Cerebellum (tissue), 4 donors: ENCODE measurements at places on chromosomes 7 and 10.
A peak's percentile ranks its signal among the peaks of the same experiment; 100 is the strongest.

- peak; percentile 52 for DNase-seq
These were observed 740.5 kb downstream of the REEP3 start for GRCh38 chr10:64261676-64262075.

GRCh38 chr7:76220185-76221057 is 18.7 kb downstream of the SRRM3 start:
- no peak for DNase-seq

DNA sequence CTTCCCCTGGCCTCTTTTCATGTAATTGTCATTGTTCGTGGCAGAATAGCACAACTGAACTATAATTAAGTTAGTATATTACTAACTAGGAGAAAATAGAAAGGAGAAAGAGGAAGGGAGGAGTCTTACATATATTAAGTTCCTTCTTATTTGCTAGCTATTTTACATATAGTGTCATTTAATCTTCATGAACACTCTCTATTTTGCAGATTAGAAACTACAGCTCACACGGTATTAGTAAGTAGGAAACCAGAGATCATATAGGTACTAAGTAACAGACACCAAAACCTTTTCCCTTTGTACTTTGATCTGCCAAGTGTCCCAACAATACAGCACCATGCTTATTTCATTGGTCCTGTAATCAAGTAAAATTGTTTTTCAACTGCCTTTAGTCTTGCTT is 202.4 kb upstream of the HPS1 start:
- no peak for DNase-seq

- no peak for DNase-seq
These were observed 162.6 kb downstream of the PPP1R3A start for GRCh38 chr7:113756250-113756649.

DNA sequence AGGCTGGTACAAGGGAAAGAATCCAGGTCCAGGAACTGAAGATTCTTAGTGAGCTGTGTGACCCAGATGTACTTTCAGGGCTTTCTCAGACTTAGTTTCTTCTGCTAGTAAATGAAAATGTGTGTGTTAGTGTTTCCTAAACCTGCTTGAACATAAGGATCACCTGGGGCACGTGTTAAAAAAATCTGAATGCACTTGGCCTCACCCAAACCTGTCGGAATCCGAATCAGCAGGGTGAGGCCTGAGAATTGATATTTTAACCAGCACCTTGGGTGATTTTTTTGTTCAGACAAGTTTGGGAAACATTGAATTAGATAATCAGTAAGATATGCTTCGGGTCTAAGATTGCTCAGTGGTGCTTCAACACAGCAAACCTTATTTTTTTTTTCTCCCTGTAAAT is 59.7 kb downstream of the ZNF365 start:
- DNase-seq = no peak

- no peak for DNase-seq
These were observed 595.6 kb upstream of the NRP1 start for GRCh38 chr10:33930079-33930478.

GRCh38 chr10:62079885-62080559 is 178.5 kb downstream of the ARID5B start:
- DNase-seq = no peak

GRCh38 chr7:134948736-134949135 is 37.6 kb upstream of the AGBL3 start:
- DNase-seq = no peak

GRCh38 chr7:53437336-53437735 is 401.9 kb downstream of the POM121L12 start:
- no peak for DNase-seq

DNA sequence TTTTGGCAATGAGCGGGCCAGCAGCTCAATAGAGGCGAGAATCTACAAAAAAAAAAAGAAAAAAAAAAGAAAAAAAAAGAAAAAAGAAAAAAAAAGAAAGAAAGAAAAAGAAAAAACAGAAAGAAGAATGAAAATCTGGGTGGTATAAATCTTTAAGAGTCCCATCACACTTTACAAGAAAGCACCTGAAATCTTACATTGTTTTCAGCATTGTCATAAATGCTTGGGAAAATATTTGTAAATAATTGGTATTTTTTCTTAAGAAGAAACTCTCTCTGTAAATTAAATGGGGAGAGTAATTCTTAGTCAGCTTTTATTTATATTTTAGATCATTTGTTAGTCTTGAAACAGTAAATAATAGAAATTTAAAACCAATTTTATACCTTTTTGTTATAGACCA is 38.2 kb downstream of the NDUFB2 start:
- DNase-seq = no peak

- no peak for DNase-seq
These were observed 7.3 kb downstream of the YKT6 start for GRCh38 chr7:44208085-44208484.

GRCh38 chr7:47734287-47734948 is 152.5 kb upstream of the TNS3 start:
- no peak for DNase-seq

- no peak for DNase-seq
These were observed 1007.8 kb downstream of the REEP3 start for GRCh38 chr10:64529003-64529350.

DNA sequence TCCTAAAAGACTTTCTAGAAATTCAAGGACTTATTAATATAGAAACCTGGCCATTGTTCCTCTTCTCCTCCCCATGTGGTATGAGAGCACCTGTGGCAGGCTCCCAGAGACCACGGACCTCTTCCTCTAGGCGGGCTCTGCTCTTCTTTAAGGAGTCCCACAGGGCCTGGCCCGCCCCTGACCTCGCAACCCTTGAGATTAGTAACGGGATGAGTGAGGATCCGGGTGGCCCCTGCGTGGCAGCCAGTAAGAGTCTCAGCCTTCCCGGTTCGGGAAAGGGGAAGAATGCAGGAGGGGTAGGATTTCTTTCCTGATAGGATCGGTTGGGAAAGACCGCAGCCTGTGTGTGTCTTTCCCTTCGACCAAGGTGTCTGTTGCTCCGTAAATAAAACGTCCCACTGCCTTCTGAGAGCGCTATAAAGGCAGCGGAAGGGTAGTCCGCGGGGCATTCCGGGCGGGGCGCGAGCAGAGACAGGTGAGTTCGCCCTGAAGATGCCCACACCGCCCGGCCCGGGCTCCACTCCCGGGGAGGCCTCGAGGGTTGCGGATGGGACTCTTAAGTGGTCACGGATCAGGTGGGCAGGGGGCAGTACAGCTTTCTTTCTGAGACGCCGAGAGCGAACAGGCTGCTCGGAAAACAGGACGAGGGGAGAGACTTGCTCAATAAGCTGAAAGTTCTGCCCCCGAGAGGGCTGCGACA is at the start of gene SLC26A4:
Gene SLC26A4, plus strand, starts transcription at position 448 of the 700 bp plus-strand sequence. CDS start 814 bp downstream, outside the sequence.
- no peak for DNase-seq

DNA sequence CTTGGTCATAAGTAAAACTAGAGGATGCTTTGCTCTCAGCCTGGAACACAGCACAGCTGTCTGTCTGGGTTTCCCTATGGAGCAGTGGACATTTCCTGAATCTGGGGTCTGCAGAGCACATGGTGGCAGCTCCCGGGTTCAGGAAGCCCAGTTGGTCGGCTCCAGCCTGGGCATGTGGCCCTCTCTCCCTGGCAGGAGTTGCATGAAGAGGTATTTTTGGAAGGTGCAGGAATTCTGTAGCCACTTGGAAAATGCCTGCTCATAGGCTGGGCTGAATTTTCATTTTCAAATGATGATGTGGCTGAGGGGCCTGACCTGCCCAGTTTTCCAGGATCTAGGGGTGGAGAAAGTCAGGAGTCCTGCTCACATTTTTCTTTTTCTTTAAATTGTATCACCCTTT is 6.7 kb upstream of the TPST1 start:
- DNase-seq = peak; percentile 72

DNA sequence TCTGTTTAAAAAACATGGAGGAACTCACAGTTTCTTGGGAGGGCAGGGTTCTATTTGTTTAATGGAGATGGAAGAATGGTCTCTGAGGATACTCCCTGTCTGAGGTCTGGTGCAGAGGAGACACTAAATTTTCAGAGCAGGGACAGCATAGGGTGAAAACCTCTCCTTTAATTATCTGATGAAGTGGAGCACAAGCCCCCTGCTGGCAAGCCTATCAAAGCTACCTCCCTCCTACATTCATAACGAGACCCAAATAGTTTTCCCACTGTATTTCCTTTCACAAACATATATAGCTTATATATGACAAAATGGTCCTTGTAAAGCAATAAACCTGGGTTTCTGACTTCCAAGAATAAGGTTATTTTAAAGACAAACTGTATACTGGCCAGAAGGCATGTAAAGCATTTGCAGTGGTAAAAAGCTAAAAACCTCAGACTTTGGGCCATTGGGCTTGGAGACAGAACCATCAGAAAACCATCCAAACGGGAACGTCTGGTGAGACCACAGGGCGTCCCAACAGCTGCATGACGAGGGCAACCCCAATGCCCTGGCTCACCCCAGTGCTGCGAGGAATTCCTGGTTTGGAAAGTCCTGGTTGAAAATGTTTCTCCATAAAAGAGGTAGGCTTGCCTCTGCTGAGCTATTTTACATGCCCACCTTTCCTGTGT is 201.3 kb downstream of the FANK1 start:
- DNase-seq = no peak

DNA sequence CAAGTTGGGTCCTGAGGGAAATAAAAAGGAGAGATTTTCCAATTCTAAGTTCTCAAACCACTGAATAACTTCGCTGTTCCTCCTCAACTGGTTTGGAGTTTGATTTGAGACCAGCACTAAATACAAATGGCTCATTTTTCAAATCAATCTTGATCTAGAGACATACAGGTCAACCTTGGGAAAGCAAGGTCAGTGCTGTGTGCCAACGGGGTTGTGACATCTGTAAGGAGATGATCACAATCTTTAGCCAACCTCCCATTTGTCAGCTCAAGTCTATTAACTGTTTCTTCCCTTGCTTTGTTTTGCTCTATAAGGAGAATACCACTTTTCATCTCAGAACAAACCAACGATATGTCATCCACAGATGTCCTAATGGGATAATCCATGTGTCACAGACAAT is 131.1 kb downstream of the TAX1BP1 start:
- no peak for DNase-seq

DNA sequence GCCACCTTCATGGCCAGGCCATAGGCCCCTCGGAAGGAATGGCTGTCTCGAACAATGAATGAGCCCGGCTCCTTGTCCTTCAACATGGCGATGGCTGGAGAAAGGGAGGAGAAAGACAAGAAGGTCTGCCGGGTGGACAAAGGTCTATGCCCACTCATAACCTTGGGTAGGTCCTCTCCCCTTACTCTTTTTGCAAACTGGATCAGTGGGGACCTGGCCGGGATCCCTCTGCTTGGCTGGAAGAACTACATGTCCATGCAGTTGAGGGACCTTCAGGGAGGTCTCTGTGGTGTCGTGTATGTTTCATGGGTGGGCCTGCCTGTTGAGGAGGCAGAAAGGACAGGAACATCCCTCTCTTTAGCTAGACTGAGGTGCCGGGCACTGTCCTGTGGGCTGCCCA is 284.8 kb downstream of the TNS3 start:
- DNase-seq = no peak

GRCh38 chr10:63515002-63515763 is 6.0 kb upstream of the REEP3 start:
- no peak for DNase-seq

DNA sequence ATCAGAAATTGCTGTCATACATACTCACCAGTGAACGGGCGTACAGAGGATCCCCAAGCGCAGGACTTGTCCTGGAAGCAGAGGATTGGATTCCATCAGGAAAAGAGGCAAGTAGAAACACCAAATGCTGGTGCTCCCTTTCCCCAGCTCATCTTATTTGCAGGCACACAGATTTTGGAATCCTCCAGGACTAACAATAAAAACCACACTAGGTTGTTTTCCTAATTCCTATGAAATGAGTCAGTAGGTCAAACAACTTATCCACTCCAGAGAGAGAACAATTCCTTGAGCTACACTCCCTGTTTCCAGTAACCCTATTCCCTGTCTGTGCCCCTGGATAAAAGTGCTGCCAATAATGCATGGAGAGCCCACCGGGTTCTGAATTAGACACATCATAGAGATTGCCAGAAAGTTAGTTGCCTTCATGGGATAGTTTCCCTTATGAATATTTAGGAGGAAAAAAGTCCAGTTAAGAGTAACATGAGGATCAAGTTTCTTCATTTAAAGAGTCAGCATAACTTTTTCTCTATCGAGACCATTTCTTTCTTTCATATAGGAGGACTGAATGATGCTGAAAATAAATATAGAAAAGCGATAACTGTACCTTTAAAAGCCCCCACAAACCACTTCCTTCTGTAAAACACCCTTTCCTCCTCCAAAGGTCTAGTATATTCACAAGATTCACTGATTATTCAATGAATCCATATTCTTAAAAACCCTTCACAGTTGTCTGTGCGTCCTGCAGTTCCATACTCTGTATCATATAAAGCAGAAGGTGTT is 178.3 kb upstream of the KLF14 start:
- DNase-seq = no peak

DNA sequence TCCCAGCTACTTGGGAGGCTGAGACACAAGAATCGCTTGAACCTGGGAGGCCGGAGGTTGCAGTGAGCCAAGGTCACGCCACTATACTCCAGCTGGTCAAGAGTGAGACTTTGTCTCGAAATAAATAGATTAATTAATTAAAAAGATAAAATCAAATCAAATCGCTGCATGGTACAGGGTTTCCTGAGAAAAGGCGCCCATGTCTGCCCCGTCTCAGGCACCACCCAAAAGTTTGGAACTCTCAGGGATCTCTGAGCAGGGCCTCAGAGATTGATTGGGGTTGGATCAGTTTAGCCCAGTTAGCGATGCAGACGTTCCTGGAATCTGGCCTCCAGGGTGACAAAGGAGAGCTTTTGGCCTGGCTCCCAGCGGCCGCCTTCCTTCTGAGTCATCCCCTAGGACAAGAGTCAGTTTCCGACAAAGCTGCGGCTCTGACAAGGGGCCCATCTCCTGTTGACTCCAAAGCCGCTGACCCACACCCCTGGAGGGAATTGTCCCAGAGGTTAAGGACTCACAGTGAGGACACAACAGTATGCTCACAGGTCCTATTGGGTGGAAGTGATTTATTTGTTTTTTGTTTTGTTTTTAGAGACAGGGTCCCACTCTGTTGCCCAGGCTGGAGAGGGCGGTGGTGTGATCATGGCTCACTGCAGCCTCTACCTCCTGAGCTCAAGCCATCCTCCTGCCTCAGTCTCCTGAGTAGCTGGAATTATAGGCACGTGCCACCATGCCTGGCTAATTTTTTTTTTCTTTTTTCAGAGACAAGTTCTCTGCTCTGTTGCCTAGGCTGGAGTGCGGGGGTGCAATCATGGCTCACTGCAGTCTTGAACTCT is 6.8 kb downstream of the ORAI2 start:
- no peak for DNase-seq

DNA sequence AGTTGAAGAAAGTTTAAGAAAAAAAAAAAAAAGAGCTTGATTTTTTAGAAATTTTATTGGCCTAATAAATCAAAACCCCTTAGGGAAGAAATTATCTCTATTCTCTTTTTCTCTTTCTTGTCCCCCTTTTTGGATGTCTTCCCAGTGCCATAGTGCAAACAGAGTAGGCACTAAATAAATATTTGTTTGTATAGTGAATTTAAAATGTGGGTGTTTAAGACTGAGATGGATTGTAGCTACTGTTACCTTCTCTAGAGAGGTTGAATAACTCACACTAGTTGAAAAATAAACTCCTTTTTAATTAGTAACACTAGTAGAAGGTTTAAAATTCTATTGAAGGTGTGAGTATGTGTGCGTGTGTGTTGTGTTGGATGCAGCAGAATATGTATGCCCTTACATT is 783.8 kb downstream of the NXPH1 start:
- DNase-seq = no peak
